ENCODE measurements at places on chromosomes 6 and 20.

DNA sequence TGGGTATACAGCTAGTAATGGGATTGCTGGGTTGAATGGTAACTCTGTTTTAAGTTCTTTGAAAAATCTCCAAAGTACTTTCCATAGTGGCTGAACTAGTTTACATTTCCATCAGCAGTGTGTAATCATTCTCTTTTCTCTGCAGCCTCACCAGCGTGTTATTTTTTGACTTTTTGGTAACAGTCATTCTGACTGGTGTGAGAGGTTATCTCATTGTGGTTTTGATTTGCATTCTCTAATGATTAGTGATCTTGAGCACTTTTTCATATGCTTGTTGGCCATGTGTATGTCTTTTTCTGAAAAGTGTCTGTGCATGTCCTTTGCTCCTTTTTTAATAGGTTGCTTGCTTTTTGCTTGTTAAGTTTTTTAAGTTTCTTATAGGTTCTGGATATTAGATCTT lies 194.2 kb upstream of the PHACTR1 start:
- DNase-seq: no peak

DNA sequence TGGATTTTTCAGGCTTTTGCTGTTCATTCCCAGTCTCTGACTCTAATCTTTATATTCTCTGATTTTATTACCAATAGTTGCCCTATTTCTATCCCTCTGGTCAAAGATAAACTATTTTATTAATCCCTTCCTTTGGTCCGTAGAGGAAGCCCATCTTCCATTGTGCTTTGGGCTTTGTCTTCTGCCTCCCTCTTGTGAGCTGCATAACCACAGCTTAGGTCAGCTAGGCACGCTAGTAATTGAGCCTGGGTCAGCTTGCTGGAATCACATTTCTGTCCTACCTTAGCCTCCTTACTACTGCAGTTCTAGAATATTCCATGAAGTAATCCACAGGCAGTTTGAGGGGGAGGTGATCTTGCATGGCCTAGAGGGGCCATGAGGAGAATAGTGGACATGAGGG lies 49.4 kb downstream of the TRMT11 start:
- no peak for DNase-seq

DNA sequence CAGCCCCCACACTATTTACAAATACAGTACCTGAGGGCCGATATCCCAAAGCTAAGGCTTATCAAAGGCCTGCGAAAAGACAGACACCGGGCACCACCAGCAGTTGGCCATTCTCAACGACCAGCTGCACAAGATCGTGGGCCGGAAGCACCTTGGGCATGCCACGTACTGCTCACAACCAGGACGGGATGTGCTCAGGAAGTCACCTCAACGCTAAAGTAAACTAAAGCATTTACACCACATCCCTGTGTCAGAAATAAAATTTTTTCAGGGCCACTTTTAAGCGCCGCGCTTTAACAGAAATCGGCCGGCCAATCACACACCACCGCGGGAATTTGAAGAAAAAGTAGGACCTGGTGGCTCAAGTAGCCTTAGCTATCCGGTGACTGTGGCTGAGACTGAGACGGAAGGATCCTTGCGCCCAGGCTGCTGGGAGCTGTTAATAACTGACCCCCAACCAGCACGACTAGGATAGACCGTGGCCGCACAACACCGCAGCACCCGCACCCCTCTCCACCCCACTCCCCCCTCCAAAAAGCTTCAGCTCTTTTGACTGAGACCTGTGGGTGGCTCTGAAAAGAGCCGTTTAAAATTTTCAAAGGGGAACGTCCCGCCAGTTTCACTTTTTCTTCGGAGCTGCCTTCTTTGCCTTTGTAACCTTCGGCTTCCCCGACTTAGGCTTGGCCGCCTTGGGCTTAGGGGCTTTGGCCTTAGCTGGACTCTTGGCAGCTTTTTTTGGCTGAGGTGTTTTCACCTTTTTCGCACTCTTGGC lies 131.2 kb upstream of the BTN3A2 start:
- no peak for DNase-seq

- no peak for DNase-seq
Observed at GRCh38 chr6:9140951-9141460, 705.7 kb upstream of the SLC35B3 start.

DNA sequence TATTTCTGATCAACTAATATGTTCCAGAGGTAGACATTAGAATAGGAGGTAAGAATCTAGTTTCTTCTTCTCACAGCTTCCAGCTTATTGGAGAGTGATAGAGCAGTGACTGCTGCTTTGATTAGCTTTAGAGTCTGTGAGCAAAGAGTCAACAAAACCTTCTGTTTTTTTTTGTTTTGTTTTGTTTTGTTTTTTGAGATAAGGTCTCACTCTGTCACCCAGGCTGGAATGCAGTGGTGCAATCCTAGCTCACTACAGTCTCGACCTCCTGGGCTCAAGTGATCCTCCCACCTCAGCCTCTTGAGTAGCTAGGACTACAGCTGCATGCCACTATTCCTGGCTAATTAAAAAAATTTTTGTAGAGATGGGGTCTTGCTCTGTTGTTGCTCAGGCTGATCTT lies 39.3 kb downstream of the TSBP1 start:
- DNase-seq: no peak

GRCh38 chr6:154638369-154638768 lies 94.8 kb upstream of the SCAF8 start:
- no peak for DNase-seq

GRCh38 chr6:99165838-99166237 lies 183.6 kb downstream of the FAXC start:
- no peak for DNase-seq
